ENCODE measurements at places on chromosomes 6 and 20.
A peak's percentile ranks its signal among the peaks of the same experiment; 100 is the strongest.

DNA sequence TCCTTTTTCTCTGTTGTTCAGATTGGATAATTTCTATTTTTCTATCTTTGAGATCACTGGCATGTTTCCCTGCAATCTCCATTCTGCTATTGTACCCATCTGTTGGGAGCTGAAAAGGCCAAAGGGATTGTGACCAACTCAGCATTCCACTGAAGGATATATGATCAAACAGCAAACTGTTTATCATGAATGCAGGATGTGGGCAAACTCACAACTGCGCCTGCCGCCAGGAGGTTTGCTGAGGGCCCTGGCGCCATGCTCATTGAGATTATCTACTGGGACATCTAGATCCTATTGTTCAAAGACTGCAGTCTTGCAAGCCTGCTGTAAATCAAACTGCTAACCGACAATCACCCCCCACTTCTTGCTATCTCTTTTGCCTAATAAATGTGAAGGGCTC lies 3.8 kb upstream of the FKBP1A start:
- DNase-seq, result no peak

DNA sequence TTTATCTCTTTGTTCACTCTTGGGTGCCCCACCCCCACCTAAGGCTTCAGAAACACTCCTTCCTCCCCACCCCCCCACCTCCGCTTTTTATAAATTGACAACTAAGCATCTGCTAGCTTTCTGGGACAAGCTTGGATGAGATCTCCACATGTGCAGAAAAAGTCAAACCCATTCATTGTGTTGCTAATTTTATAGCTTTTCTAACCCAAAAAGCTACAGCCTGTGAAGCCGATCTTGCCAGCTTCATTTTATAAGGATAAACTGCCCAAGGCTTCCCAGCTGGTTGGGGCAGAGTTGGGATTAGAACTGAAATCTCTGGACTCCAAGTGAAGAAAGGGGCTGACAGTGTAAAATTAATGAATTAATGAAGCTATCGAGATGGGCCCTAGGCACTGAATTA lies 24.1 kb downstream of the BPIFB4 start:
- DNase-seq, result no peak

DNA sequence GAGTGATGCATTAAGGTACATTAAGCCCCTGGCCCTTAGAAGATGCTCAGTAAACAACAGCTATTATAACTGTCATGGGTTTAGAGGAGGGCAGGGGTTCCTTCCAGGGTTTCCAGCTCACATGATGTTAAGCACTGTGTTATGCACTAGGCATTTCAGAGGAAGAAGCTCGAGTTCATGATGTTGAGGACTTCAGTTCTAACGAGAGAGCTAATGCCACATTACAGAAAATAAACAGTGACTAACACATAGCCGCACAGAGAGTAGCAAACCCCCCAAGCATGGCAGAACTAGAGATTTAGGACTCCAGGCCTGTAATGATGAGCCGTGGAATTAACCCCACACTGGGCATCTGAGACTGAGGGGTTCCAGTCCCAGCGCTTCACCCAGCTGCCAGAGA lies 105.2 kb downstream of the UNC5CL start:
- DNase-seq, result no peak

DNA sequence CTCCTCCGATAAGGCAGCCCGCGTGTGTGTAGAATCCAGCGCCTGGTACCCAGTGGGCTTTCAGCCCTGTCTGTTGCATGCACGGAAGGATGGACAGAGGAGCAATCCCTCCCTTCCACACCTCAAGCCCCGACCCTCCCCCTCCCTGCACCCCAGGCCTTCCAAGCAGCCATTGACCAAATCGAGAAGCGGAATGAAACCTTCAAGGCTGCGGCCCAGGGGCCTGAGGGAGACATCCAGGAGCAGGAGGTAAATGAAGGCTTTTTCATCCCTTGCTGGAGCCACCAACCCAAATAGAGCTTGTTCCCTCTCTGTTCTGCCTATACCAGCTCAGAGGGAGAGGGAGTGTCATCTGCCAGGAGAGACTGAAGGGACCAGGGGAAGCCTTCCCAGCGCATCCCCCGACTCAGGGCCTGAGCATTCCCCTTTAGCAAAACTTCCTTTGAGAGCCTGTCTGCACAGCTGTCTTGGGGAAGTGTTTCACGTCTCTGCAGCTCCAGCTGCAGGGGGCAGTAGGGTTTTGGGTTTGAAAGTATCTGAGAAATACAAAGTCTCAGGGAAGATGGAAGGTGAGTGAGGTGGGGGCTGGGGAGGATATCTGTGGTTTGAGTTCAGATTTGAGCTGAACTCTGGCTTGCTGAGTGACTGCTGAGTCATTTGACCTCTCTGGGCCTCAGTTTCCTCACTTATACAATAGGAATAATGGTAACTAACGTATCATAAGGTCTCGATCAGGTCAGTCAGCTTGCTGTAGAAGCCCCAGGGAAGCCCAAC lies 16.1 kb downstream of the FGD2 start:
- peak; percentile 85 for DNase-seq

DNA sequence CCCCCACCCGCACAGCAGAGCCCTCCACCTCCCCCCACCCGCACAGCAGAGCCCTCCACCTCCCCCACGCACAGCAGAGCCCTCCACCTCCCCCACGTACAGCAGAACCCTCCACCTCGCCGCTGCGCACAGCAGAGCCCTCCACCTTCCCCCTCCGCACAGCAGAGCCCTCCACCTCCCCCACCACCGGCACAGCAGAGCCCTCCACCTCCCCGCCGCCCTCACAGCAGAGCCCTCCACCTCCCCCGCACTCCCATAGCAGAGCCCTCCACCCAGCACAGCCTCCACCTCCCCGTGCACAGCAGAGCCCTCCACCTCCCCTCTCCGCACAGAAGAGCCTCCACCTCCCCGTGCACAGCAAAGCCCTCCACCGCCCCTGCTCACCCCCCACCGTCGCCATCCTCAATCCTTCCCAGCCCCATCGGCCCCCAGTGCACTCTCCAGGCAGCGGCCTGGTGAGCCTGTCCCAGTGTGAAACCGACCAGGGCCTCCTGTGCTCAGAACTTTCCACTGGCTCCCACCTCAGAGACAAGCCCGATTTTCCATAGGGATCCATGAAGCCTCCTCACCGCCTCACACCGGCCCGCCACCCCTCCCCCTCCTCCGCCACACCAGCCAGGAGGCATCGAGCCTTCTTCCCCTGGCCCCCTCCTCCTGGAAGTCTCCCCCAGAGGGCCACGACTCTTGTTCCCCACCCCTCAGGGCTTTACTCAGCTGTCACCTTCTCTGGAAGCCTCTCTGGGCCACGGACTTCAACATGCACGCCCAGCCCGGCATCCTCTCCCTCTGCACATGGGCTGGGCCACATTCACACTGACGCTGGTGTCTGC lies 347.1 kb downstream of the ZFAND3 start:
- no peak for DNase-seq

- no peak for DNase-seq
Observed at GRCh38 chr6:89462503-89462902, 29.6 kb downstream of the ANKRD6 start.

DNA sequence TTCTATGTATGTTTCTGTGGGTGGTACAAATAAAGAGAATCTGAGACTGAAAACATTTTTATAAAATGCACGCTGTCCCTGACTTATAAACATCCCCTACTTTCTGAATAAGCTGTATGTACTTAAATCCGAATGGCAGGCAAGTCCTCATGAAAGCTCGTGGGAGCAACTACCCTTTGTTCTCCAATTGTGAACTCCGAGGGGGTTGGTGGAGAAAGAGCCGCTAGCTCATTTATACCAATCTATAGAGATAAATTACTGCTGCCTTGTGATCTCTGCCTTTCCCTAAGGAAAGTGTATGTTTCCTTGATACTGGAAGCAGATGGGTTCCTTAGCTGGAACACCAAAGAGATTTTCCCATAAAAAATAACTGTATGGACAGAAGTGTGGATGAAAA lies 84.5 kb downstream of the GJA10 start:
- no peak for DNase-seq

GRCh38 chr20:8909596-8909995 lies 159.3 kb upstream of the PLCB4 start:
- no peak for DNase-seq

- DNase-seq, result no peak
Observed at GRCh38 chr6:151058021-151058733, 181.6 kb upstream of the AKAP12 start.
